ENCODE measurements at places on chromosomes 5 and 9. TPM values are rescaled to one million over a fixed set of nuclear protein-coding genes. Genes with fewer than 3 reads are reported as not detected.

Gene WNT8A
- not detected for total RNA-seq

Gene DOCK2
- 0.41 TPM for total RNA-seq

Gene CNTFR
- not detected for total RNA-seq

Gene TAF1L
- total RNA-seq: 0.07 TPM

Gene PELO
- 19.8 TPM for total RNA-seq

Gene PCSK1
- not detected for total RNA-seq

Gene SAP30L
- 53.0 TPM for total RNA-seq

DNA sequence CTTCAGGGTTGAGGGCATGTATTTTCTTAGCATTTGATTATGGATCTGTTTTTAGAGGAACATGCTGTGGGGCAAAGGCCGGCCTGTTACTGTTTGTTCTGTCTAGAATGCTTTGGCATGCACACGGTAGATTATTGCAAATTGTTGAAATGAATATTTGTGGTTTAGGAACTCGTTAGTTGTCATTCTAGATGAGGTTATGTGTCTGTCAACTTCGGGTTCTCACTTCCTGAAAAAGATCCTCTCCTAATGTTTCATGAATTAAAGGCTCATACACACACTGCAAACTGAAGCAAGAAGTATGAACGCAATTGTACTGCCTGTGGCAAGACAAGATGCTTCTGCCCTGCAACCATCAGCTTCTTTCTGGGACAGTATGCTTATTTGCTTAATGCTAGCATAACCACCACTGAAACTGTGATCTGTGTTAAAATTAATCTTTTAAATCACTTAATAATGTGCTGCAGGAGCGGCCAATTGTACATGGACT lies 99.6 kb downstream of the BASP1 start:
- DNase-seq: peak; percentile 76
- H3K36me3 ChIP-seq: no peaks in the 10 kb centered on the region
- peak overlapping the region; percentile 6 for H3K4me3 ChIP-seq
- H3K27ac ChIP-seq: peak overlapping the region; percentile 33
- peaks cover 48% of the 10 kb centered on the region for H3K4me1 ChIP-seq
- no peaks in the 10 kb centered on the region for H3K27me3 ChIP-seq

DNA sequence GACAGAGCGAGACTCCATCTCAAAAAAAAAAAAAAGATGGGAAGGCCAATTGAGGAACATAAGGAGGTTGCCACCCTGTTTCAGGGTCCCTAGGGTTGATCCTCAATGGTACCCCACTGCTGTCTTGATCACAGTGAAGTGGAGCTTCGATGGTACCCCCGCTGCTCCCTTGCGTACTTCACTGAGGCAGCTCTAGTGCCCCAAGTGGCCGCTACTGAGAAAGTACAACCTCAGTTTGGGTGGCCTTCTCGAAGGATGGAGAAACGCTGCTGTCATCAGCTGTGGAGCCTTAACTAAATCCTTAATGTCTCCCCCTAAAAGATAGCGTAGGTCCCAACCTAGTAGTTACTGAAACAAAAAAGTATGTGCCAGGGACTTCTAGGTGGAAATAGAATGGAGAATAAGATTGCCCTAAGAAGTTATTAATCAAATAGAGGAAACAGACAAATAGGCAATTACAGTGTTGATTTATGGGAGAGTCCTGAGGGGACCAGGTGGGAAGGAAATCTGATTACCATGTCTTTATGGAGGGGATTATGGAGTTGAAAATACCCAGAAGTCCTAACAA lies 6.3 kb downstream of the TESK1 start:
- H3K27ac ChIP-seq: no peak overlapping the region
- no peak overlapping the region for H3K4me3 ChIP-seq
- no peaks in the 10 kb centered on the region for H3K27me3 ChIP-seq

GRCh38 chr9:96553070-96553469 lies 66.6 kb downstream of the CDC14B start:
- DNase-seq: no peak
- H3K27ac ChIP-seq: no peak overlapping the region
- no peaks in the 10 kb centered on the region for H3K4me1 ChIP-seq
- H3K4me3 ChIP-seq: no peak overlapping the region
- H3K36me3 ChIP-seq: no peaks in the 10 kb centered on the region

DNA sequence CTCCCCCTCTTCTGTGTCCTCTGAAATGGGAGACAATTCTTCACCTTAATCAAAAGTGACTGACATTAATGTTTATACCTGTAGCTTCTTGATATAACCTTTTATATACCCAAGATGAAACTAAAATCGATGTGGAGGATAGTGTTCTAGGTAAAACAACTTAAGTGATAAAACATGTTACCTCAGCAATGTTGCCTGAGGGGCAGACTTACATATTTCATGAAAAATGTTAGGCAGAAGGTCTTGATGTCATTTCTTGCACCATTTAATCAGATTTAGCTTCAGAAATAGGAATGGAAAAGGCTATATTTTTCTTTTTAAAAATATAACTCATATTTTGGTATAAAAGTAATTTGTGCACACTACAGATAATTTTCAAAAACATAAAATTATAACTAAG lies 22.7 kb upstream of the MACIR start:
- H3K27ac ChIP-seq: no peak overlapping the region
- no peak overlapping the region for H3K4me3 ChIP-seq
- no peaks in the 10 kb centered on the region for H3K27me3 ChIP-seq
- DNase-seq: no peak
- no peaks in the 10 kb centered on the region for H3K36me3 ChIP-seq

DNA sequence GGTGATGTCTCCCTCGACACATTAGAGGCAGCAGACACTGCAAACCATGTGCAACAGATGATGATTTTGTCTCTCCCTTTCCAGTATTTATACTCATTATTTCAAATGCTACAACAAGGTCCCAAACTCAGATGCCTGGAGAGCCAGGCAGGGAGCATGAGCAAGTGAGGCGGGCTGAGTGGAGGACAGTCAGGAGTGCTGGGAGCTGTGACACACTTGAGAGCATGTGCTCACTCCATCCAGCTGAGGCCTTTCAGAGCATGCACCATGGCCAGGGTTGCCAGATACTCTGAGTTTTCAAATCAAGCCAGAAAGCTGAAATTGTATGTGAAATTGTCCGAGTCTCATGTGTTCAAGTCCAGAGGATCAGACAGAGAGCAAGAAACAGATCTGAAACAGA lies 55.8 kb upstream of the SLC2A8 start:
- DNase-seq: no peak
- H3K4me3 ChIP-seq: no peak overlapping the region
- H3K27ac ChIP-seq: no peak overlapping the region
- peaks cover 25% of the 10 kb centered on the region for H3K4me1 ChIP-seq

- no peak overlapping the region for H3K27ac ChIP-seq
- no peaks in the 10 kb centered on the region for H3K27me3 ChIP-seq
- H3K4me3 ChIP-seq: no peak overlapping the region
- no peaks in the 10 kb centered on the region for H3K4me1 ChIP-seq
These were observed 556.0 kb downstream of the BNC2 start for GRCh38 chr9:16314476-16314875.

DNA sequence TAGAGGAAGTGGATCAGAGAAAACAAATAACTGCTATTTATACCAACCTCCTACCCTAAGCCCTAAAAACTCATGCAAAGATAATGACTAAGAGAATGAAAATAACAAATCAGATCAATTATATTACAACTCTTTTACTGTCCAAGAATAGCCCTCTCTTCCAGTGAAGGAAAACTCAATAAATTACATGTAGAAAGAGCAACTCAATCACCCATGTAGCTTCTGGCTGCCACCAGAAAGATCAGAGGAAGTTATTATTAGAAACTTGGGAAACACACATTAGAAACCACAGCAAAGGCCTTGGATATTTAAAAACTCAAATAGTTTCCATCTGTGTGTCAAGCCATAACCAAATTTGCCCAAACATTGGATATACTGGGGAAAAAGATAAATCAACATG lies 134.0 kb upstream of the TARS1 start:
- H3K4me1 ChIP-seq: no peaks in the 10 kb centered on the region
- no peaks in the 10 kb centered on the region for H3K27me3 ChIP-seq
- H3K36me3 ChIP-seq: no peaks in the 10 kb centered on the region
- no peak overlapping the region for H3K27ac ChIP-seq

DNA sequence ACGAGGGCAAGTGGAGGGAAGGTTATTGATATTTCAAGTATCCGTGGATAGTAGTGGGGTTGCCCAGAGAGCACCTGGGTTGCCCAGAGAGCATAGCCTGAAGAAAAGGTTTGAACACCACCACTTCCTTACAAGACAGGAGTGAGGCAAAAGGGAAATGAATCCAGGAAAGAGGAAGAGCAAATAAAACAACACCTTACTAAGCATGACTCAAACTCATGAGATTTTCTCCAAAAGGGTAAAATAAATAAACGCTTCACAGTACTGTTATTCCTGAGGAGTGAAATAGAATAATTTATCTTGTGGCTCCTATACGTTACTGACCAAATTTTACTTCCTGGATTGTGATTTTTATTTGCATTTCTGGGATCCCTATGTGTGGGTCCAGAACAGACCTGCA lies 65.2 kb upstream of the PTPRD start:
- no peaks in the 10 kb centered on the region for H3K27me3 ChIP-seq
- H3K36me3 ChIP-seq: no peaks in the 10 kb centered on the region
- no peaks in the 10 kb centered on the region for H3K4me1 ChIP-seq

DNA sequence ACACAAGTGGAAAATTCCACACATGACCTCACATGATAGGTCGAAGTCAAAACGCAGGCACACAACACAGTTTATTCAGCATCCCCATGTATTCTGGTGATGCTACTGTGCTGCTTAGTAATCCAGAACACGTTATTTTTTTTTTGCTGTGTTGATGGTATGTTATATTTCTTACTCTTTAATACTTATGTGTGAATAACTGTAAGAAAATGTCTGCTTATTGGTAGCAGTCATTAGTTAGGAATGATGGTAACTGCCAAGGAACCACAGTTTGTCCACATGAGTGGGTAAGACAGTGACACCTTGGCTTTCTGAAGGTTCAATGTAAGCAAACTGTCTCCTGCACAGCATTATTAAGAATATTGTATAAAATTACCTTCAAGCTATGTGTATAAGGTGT lies 107.7 kb upstream of the DAPK1 start:
- H3K27ac ChIP-seq: peak overlapping the region; percentile 3
- H3K36me3 ChIP-seq: no peaks in the 10 kb centered on the region
- DNase-seq: no peak
- no peak overlapping the region for H3K4me3 ChIP-seq

GRCh38 chr9:27717991-27718390 lies 144.7 kb upstream of the C9orf72 start:
- DNase-seq: no peak
- H3K4me1 ChIP-seq: no peaks in the 10 kb centered on the region
- no peak overlapping the region for H3K27ac ChIP-seq
- H3K36me3 ChIP-seq: no peaks in the 10 kb centered on the region
- H3K27me3 ChIP-seq: no peaks in the 10 kb centered on the region

DNA sequence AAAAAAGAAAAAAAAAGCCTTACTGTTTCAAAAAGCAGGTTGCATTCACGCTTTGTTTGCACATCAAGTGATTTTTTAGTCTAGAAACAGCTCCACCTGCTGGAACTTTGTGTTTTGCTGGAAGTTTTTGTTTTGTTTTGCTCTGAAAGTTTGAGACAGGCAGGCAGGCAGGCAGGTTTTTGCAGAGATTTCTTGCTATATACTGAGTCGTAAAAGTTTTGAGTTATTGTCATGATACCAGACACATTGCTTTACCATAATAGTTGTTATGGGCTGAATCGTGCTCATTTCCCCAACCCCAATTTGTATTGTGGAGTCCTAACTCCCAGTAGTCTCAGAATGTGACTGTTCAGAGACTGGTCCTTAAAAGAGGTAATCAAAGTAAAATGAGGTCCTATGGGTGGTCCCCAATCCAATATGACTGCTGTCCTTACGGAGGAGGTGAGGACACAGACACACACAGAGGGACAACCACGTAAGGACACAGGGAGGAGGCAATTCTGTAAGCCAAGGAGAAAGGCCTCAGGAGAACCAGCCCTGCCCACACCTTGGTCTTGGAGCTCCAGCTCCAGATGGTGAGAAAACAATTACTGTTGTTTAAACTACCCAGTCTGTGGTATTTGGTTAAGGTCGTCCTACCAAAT lies 20.9 kb downstream of the OR2Y1 start:
- H3K36me3 ChIP-seq: no peaks in the 10 kb centered on the region
- H3K4me3 ChIP-seq: no peak overlapping the region
- DNase-seq: peak; percentile 20
- peaks cover 77% of the 10 kb centered on the region for H3K27me3 ChIP-seq
- H3K4me1 ChIP-seq: no peaks in the 10 kb centered on the region
- H3K27ac ChIP-seq: no peak overlapping the region

GRCh38 chr5:78429332-78429980 lies 69.0 kb downstream of the SCAMP1 start:
- no peak overlapping the region for H3K27ac ChIP-seq
- no peaks in the 10 kb centered on the region for H3K4me1 ChIP-seq
- no peaks in the 10 kb centered on the region for H3K36me3 ChIP-seq
- no peak overlapping the region for H3K4me3 ChIP-seq
- DNase-seq: no peak
- no peaks in the 10 kb centered on the region for H3K27me3 ChIP-seq

GRCh38 chr9:79667817-79668436 lies 96.2 kb downstream of the TLE4 start:
- H3K36me3 ChIP-seq: no peaks in the 10 kb centered on the region
- no peak overlapping the region for H3K4me3 ChIP-seq
- DNase-seq: no peak
- no peak overlapping the region for H3K27ac ChIP-seq
- no peaks in the 10 kb centered on the region for H3K4me1 ChIP-seq

GRCh38 chr5:135320718-135321484 lies 78.1 kb downstream of the MACROH2A1 start:
- no peak for DNase-seq
- peaks cover 10% of the 10 kb centered on the region for H3K4me1 ChIP-seq
- no peak overlapping the region for H3K4me3 ChIP-seq
- H3K36me3 ChIP-seq: no peaks in the 10 kb centered on the region
- no peaks in the 10 kb centered on the region for H3K27me3 ChIP-seq

DNA sequence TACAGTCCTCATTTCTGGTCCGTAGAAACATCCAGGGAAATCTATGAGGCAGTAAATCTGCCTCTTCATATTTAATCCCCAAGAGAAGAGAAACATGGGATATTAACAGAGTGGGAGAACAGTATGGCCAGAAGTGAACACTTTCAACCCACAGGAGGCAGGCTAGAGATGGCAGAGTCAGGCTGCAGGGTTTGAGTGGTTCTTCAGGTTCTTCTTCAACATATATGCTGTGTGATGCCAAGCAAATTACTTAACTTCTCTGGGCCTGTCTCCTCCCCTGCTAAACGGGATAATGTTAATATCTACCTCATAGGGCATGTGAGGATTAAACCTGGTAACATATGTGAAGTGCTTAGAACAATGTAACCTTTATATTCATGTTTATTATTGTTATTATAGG lies 321.8 kb downstream of the PSAT1 start:
- H3K36me3 ChIP-seq: no peaks in the 10 kb centered on the region
- DNase-seq: no peak
- no peaks in the 10 kb centered on the region for H3K4me1 ChIP-seq
- H3K4me3 ChIP-seq: no peak overlapping the region
- H3K27me3 ChIP-seq: no peaks in the 10 kb centered on the region

Data from PC-9 (cell line).